ENCODE measurements at places on chromosomes 11 and 22.

DNA sequence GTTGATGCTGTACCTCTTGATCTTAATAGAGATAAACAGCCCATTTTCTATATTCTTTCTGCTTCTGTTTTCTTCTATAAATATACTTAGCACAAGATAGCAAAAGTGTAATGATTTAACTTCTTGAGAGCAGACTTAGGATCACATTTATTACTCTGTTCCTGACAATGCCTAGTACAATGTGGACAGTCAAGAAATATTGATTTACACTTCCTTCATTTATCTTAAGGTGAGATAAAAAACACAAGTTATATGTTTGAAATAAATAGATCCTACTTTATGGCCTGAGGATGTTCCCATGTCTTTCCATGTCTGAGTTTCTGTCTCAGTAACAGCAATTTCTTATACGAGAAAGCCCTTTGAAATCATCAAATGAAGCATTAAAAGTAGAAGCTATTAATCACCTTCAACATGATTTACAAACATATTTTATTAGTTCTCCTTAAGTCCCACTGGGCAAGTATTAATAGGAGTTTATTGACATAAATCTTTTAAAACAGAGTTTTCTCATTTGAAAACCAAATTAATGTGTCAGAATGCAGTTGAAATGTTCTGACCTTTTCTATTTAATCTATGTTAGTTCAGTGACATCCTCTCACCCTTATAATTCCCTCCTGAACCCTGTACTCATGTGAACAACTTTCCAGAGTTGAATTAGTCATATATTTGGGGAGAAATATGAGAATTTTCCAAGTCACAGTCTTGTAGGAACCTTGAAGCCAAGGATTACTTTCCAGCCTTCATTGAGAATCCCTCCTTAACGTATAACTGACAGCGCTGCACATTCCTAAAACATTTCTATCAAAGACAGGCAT lies 1611.7 kb upstream of the TENM4 start:
- no peaks in the 10 kb centered on the region for H3K36me3 ChIP-seq
- H3K4me1 ChIP-seq, result no peaks in the 10 kb centered on the region
- H3K27ac ChIP-seq, result no peak overlapping the region
- no peaks in the 10 kb centered on the region for H3K27me3 ChIP-seq
- no peak for DNase-seq

- DNase-seq, result no peak
- no peak overlapping the region for H3K4me3 ChIP-seq
- H3K36me3 ChIP-seq, result no peaks in the 10 kb centered on the region
- H3K27ac ChIP-seq, result no peak overlapping the region
- H3K27me3 ChIP-seq, result no peaks in the 10 kb centered on the region
- H3K4me1 ChIP-seq, result no peaks in the 10 kb centered on the region
Measured at GRCh38 chr22:43337385-43337784, 5.8 kb downstream of the SCUBE1 start.

DNA sequence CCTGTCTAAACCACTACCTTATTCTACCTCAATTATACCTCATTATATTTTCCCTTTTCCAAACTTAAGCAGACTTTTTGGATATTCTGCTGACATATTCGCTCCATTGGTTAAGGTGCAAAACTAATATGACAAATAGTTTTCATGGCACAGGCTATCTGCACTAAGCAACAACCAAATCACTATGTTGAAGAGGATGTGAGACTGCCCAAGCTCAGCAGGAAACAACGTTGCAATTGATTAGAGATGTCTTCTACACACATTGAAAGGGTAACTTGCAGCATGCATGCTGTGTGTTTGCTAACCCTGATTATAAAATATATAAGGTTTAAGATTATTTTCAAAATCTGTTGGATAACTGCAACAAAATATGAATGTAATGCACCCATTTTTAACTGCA lies 61.6 kb downstream of the STK33 start:
- DNase-seq, result no peak
- no peak overlapping the region for H3K27ac ChIP-seq
- no peaks in the 10 kb centered on the region for H3K27me3 ChIP-seq
- H3K4me1 ChIP-seq, result no peaks in the 10 kb centered on the region
- H3K4me3 ChIP-seq, result no peak overlapping the region

GRCh38 chr11:125494561-125494960 lies 1.5 kb downstream of the FEZ1 start:
- no peak overlapping the region for H3K4me3 ChIP-seq
- no peaks in the 10 kb centered on the region for H3K4me1 ChIP-seq
- H3K36me3 ChIP-seq, result no peaks in the 10 kb centered on the region
- H3K27me3 ChIP-seq, result no peaks in the 10 kb centered on the region
- DNase-seq, result no peak

GRCh38 chr11:5624489-5625279 lies at the start of gene TRIM34:
TSS of gene TRIM34 (plus strand) at chr11:5625001. CDS start at chr11:5632332, 7,331 bp downstream.
- peaks cover 23% of the 10 kb centered on the region for H3K4me1 ChIP-seq
- no peaks in the 10 kb centered on the region for H3K27me3 ChIP-seq
- H3K4me3 ChIP-seq, result peak within 1 kb of the TSS; percentile 33
- H3K36me3 ChIP-seq, result no peaks in the 10 kb centered on the region

Data from DND-41 (cell line).